ENCODE measurements at places on chromosomes 3 and 15. TPM values are rescaled to one million over a fixed set of nuclear protein-coding genes. Genes with fewer than 3 reads are reported as not detected.

Gene USP4
- total RNA-seq: 30.4 TPM

GRCh38 chr15:35271371-35272043 is 186.4 kb upstream of the NANOGP8 start:
- DNase-seq: no peak

- DNase-seq: no peak
Measured at GRCh38 chr15:66389859-66390381, 3.2 kb downstream of the MAP2K1 start.

- no peak for DNase-seq
Measured at GRCh38 chr3:129582799-129583198, 23.7 kb downstream of the PLXND1 start.

DNA sequence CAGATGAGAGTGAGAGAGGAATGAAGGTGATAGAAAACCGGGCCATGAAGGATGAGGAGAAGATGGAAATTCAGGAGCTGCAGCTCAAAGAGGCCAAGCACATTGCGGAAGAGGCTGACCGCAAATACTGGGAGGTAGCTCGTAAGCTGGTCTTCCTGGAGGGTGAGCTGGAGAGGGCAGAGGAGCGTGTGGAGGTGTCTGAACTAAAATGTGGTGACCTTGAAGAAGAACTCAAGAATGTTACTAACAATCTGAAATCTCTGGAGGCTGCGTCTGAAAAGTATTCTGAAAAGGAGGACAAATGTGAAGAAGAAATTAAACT is 88.9 kb downstream of the EOMES start:
- DNase-seq: no peak

DNA sequence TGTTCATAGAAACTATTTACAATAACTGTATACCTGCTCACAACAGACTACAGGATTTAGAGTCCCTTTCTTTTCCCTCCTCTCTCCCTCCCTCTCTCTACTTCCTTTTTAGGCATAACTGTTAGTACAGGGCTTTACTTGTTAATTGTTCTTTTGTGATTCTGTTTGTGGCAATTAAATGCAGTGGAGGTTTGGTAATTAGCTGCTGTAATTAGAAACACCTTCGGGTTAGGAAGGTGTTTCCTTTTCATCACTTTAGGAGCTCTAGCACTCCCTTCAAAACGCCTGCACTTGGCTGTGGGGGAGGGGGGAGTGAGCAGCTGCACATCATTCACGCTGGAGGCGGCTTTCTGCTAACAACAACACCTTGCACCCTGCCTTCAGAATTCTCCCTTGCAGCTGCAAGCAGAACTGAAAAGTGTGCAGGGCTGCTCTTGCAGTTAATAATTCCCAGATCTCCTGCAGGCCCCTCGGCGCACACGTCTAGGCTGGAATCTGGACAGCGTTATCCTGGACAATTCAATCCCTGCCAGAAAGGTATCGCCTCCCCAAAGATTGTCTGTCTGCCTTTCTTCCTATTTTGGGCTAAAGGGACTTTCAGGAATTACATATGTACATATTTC is 242.6 kb upstream of the RGMA start:
- no peak for DNase-seq

GRCh38 chr3:123034996-123035395 is 7.4 kb upstream of the SEMA5B start:
- no peak for DNase-seq

DNA sequence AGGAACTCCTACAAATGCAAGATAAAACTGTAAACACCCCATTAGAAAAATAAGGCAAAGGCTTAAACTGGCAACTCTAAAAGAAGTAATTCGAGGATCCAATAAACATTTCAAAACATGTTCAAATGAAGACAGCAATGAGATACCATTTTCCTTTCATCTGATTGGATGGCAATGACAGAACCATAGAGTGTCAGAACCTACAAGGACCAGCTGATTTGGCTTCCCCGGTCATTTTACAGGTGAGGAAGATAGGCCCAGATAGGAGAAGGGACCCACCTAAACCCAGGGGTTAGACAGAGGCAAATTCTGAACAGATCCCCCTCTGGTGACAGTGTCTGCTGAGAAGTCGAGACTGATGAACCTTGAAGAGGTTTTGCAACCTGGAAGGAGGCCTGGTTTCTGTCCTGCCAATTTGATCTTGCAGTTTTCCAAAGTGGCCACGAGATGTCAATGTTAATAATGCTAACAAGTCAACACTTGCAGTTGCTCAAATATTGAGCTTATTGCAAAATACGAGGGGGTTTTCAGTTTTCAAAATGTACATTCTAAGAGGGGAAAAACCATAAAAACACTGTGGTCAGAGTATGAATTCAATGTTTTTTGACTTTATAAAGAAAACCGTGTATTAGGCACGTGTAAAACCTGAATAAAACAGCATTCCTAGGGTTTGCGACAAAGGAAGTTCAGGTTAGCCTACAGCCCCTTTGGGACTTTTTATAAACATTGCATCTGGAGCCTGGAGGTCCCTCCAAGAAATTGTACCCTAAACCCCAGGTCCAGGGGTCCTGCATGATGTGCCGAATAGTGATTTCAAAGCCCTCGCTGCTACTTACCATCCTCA is 21.5 kb downstream of the CFAP161 start:
- DNase-seq: no peak

Data from esophagus muscularis mucosa (tissue), 4 donors.